ENCODE measurements at places on chromosomes 1 and 21.
A peak's percentile ranks its signal among the peaks of the same experiment; 100 is the strongest.

DNA sequence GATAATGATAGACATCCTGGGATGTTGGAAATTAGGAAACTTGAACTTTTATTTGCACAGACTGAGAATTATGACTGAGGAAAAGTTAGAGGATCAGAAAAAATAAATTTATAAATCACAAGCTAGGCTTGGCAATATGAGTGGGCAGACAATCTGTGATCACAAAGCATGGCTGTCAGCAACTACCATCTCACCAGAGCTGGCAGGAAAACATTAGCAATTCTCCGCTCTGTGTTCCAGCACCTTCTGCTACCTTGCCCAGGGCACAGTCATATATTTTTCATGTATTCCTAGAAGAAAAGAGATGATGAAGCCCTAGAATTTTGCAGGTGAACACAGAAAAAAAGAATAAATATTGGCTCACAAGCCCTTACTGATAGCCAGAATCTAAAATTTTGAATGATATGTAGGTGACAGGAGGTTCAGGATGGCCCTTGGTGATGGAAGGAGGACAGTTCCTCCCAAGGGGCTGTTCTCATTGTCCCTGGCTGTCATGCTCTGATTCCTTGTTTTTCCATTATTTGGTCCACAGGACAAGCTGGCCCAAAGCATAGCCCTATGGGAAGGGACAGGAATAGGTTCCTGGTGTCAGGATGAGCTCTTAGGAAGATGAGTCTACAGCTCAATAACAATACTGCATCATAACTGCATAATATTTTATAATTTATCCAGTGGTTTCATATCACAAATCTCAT lies 12.2 kb upstream of the STXBP3 start:
- DNase-seq: no peak

DNA sequence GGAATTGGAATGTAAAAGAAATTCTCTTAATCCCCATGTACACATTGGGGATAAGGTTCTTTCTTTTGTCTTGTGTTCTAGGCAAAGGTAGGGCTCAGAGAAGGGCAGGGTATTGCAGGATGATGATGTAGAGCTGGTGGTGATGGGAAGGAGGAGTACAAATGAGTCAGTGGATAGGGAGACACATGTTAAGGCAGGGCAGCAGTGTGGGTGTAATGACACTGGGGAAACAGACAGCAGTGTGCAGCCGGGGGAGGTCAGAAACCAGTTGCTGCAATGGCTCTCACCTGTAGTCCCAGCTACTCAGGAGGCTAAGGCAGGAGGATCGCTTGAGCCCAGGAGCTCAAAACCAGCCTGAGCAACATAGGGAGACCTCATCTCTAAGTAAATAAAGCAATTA lies 5.1 kb downstream of the NLRP3 start:
- DNase-seq: no peak

- peak; percentile 80 for DNase-seq
These were observed 180.9 kb downstream of the PRDM16 start for GRCh38 chr1:3249631-3250501.

GRCh38 chr1:5720936-5721335 lies 271.3 kb downstream of the NPHP4 start:
- no peak for DNase-seq

- no peak for DNase-seq
These were observed 284.3 kb downstream of the RWDD3 start for GRCh38 chr1:95518310-95518709.

- no peak for DNase-seq
These were observed 10.5 kb upstream of the LMO4 start for GRCh38 chr1:87318056-87318650.

- DNase-seq: no peak
These were observed 313.1 kb downstream of the SIPA1L2 start for GRCh38 chr1:232316864-232317263.

GRCh38 chr1:114075105-114075504 lies 78.6 kb downstream of the SYT6 start:
- DNase-seq: no peak

DNA sequence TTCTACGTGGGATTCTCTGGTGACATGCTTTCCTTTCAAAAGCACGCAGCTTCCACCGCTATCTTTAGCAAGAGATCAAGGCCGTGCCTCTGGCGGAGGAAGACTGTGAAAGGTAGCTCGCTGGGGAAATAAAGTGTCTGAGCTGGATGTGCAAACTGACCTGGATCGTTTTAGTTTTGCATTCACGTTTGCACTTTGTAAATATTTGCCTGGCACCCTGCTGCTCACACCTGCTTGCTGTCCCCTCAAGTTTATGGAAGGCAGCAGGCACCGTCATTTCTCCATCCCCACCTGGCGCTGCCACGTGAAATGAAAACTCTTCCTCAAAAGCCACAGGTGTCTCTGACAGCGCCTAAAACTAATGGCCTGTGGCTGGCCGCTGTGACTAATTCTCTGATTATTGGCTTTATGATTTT lies 44.0 kb upstream of the TARDBP start:
- DNase-seq: no peak

GRCh38 chr21:38439957-38440356 lies 58.3 kb downstream of the ERG start:
- no peak for DNase-seq

DNA sequence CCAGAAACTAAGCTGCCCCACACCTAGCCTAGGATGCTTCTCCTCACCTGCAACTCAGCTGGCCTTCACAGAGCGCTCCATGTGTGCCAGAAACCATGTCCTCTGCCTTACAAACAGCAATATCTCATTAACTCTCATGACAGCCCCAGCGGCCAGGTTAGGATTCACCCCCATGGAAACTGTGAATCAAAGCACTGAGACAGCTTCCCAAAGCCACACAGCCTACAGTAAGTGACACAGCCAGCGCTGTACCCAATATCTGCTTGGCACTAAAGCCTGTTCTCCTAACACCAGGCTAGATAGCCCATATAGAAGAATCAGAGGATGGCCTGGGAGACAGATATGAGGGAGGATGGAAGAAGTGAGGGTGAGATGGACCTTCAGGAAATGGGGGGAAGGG lies 13.5 kb downstream of the KCNN3 start:
- DNase-seq: no peak

DNA sequence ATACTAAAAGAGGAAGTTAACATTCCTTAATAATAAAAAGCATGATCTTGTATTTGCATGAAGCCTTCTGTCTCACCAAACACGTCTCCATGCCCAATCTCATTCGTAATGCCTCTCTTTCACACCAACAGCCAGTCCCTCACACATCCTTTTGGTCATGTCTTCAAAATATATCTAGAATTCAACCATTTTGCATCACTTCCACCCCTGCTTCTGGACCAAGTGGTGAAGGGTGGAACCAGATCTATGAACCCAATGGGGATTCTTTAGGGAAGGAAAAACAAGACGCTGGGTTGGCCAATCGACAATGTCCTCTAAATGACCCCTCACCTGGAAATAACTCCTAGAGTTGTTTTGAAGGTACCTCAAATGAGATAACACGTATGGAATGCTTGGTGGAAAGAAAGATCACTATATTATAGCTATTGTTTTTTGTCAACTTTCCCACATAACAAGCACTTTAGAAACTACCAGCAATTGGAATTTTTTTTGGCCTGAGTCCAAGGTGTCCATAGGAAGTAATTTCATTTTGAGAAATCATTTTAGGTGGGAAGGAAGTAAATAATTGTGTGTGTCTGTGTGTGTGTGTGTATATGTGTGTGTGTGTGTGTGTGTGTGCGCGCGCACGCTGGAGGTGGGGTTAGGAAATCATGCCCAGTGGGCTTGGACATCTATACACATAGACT lies at the start of gene KCNA10:
Gene KCNA10, minus strand, starts transcription at position 51 of the 686 bp plus-strand sequence. CDS start 388 bp downstream, outside the sequence.
- DNase-seq: no peak

DNA sequence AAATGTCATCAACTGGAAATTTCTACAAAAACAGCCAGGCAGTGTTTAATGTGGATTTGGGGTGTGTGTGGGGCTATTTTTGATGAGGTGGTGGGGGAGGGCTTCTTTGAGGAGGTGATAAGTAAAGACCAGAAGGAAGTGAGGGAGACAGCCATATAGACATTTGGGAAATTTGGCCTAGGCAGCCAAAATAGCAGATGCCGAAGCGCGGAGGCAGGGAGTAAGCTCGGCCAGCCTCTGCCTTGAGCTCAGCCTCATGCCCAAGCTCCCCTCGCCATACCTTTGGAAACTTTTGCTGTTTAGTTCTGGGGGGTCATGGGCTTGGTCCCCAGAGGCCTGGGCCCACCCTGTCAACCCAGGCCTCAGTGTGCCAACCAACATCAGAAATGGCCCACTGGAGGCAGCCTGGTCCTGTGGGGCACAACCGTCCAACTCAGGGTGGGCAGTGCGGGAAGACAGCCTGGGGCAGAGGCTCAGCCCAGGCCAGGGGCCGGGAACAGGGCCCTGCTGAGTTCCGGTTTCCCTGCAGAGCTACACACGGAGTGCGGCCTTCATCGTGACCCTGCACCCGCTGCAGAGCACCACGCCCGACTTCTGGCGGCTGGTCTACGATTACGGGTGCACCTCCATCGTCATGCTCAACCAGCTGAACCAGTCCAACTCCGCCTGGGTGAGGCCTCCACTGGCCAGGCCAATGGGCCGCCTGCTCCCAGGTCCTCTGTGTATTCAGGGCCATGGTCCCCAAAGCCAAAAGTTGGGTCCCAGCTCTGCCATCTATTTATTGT lies 84.0 kb downstream of the PTPRU start:
- DNase-seq: no peak
